ENCODE measurements at places on chromosomes 2 and 18.
A peak's percentile ranks its signal among the peaks of the same experiment; 100 is the strongest.

DNA sequence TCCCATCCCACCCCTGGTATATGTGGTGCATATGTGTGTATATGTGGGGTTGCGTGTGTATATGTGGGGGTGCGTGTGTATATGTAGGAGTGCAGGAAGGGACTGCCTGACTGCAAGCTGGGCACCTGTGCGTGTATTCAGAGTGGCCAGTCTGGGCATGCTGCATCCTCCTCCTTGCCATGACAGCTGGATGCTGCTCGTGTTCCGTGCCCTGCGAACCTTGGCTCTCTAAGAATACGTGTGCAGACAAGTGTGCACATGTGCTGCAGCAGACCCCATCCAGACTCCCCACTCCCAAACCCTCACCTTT lies 222.1 kb downstream of the CELF4 start:
- DNase-seq, result no peak

DNA sequence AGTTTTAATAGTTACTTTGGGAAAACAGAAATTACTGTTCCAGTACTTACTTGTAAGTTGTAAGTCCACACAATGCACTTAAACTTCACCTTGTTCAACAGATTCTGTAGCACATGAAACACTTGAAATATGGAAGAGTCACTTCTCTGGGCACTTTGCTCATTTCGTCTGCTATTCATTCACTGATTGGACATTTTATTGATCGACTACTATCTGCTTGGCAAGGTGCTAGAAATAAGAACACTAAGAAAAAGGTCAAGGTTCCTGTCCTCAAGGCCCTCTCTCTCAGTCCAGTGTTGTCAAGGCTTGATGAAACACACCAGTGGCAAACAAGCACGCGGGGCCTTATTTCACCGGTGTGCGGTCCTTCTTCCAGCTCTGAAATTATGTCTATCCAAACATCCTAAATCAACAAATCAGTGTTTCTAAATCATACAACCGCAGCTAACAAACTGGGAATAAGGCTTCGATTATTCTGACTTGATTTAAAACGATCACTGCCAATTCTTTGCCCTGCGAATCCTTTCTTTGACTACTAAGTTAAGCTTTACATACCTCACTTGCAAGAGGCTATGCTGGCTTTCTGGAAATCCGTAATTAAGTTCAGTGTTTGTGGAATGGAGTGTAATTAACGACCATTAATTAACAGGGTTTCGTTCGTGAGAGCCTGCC lies 780 bp upstream of the ITGAV start:
- DNase-seq, result peak; percentile 25

DNA sequence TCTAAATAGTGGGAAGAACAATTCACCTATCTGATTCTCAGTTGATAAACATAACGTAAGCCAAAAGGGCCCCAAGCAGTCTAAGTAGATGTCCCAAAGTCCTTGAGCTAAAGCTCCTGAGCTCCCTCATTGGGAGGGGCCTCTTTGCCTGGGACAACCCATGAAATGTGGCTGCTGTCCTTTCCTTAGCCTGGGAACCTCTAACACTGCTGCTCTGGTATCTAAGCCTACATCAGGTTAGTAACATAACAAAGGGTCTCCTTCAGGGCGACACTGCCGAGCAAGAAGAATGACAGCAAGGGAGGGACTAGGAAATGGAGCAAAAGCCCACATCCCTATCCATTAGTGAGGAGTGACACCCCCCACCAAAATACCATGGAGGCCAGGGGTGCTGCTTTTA lies 98.3 kb downstream of the MAPRE2 start:
- no peak for DNase-seq

GRCh38 chr18:26085056-26085455 lies 5.4 kb downstream of the SS18 start:
- DNase-seq, result no peak

- DNase-seq, result no peak
These were observed 16.2 kb upstream of the STEAP3 start for GRCh38 chr2:119207447-119207846.

DNA sequence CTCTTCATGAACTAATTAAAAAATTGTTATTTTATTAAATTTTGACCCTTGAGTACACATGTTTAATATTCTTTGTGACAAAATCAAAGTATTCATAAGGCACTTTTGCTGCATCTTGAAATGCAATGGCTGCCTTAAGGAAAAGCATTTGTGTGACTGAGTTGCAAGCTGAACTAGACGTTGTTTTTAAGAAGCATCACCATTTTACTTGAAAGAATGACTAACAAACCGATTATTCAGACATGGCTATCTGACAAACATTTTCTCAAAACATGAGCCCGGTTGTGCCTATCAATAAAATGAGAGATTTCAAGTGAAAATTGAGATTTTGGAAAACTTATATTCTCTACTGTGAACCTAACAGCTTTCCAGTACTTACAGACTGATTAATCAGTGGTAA lies 2.8 kb downstream of the GCFC2 start:
- no peak for DNase-seq

DNA sequence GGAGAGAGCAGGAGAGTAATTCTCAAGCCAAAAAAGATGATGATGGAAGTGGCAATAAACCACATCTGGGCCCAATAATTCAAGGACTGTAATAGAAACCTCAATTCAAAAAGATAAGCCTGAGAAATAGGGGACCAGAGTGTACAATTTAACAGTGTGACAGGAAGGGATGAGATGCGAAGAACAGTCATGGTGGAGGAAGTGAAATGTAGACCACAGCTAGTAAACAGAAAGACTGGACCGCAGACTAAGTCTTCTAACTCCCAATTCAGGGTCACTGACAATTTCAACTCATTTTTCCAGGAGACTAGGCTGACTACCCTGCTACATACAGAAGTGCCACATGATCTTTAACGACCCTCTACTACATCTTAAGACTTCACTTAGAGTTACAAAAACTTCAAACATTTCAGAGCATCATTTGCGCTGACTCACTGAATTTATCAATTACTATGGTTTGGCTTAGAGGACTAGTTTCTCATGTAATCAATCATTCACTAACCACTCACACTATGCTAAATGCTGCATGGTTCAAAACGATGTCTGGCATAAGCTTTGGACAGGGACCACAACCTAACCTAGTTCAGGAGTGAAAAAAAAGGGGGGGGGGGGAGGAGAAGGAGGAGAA lies 9.0 kb downstream of the CUL3 start:
- DNase-seq, result no peak

DNA sequence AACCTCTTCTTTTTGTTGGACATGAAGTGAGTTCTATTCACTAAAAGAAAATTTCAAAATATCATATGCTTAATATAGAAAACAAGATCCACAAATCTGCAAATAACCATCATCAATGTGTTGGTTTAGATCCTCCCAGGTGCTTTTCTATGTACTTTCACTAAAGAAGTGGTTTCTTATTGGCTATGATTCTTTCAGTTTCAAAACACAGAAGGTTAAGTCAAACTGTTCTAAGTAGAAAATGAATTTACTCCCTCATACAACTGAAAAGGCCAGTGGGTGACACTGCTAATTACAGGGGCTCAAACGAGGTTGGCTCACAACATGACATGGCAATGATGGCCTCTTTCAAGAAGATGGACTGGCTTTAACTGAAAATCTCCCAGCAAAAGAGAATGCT lies 111.7 kb downstream of the GALR1 start:
- DNase-seq, result no peak

DNA sequence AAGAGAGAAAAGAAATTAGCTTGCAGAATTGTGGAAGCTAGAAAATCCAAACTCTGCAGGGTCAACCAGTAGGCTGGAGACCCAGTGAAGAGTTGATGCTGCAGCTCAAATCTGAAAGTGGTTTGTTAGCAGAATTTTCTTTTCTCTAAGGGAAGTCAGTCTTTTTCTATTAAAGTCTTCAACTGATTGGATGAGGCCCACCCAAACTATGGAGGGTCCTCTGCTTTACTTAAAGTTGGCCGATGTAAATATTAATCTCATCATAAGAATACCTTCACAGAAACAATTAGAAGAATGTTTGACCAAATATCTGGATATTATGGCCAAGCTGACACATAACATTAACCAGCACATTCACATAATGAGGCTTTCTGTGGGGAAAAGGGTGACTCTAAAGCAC lies 73.7 kb downstream of the FTCDNL1 start:
- no peak for DNase-seq

DNA sequence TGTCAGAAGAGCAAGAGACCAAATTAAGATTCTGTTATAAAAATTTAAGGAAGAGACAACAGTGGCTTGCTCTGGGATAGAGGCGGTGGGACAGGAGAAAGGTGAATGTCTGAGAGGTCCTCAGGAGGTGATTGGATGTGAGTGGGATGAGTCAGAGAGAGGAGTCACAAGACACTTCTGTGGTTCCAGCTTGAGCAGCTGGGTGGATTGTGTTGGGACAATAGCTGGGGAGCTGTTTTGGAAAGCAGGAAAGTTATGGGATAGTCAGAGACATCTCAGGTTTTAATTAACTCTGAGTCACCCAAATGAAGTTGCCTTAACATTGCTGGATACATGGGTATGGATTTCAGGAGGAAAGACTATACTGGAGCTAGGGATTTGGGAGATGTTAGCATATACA lies 218.0 kb upstream of the TRIB2 start:
- DNase-seq, result no peak

DNA sequence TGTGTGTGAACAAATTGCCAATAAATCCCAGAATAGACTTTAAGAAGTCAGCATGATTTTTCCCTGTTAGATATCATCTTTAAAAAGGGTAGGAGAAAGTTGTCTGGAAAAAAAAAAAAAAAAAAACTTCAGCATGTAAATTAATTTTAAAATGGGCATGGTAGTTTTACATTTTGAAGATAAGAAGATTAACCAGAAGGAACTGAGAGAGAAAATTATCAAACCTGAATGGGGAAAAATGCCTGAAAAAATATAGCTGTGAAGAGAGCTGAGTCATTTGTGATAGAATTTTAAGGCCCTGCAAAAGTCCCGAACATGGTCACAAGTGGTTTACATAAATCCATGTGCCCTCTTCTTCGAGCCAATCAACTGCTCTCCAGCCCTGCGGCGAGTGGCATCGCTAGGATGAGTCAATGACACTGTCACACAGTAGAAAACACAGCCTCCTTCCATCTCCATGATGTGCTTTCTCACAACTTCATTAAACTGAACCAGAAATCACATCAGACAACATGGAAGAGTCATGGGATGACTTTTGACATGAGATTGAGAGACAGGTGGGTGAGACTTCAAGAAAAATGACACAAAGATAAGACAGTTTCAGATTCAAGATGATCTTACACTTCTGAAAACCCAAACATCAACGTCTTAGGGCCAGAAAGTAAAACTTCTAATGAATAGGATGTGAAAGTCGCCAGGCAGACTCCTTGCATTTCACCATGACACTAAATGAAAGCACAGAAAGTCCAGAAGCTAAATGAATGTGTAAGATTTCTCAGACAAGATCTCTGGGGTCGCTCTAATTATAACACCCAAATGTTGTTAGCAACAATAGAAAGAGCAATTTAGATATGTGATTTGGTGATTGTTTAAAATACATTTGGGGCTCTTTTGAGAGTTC lies 273.0 kb upstream of the ID2 start:
- DNase-seq, result peak; percentile 21

GRCh38 chr2:152115952-152116351 lies 17.1 kb upstream of the CACNB4 start:
- no peak for DNase-seq

DNA sequence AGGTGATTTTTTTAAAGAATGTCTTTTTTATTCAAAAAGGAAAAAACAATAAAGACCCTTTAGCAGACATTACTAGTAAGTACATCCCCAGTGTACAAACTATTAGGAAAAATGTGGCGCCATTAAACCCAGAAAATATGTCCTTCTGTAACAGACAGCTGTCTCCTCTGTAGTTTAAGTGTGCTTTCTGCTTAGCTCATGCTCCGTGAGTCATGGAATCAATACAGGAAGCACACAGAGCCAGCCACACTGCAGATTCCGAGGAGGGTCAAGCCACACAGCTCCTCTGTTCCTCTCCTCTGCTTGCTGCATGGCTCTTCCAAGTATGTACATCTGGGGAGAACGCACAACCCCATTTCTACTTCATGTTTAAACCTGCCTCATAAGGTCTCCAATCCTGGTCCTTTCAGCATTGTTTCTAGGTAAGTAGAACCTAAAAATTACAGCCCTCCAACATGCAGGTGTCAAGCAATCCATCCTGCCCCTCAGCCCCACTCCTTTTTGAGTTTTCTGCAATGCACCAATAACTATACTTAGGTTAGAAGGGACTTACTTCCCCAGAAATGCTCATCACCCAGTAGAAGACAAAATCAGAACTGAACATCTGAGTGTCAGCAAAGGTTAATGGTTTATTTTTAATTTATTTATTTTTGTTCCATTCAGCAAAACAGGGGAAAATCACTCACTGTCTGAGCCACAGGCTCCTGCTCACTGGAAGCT lies 37.5 kb downstream of the ACVR1 start:
- no peak for DNase-seq

- no peak for DNase-seq
These were observed 67.4 kb upstream of the PNPT1 start for GRCh38 chr2:55761024-55761423.

DNA sequence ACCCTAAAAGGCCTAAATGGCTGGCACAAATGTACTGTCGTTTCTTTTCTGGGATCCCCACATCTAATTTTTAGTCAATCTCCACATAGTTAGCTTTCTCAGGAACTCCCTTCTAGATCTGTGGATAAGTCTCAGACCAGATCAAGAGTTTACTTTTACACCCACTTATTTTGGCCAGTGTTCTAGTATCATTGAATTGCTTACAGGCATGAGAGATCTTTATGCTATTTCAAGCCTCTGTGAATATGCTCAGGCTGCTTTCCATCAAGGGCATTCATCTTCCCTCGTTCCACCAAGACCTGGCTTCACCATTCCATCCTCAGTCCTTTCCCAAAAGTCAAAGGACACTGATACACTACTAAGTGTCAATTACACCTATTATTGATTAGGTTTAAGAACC lies 27.8 kb upstream of the SCN1A start:
- DNase-seq, result no peak

- no peak for DNase-seq
These were observed 85.2 kb downstream of the MDH1 start for GRCh38 chr2:63673865-63674533.

DNA sequence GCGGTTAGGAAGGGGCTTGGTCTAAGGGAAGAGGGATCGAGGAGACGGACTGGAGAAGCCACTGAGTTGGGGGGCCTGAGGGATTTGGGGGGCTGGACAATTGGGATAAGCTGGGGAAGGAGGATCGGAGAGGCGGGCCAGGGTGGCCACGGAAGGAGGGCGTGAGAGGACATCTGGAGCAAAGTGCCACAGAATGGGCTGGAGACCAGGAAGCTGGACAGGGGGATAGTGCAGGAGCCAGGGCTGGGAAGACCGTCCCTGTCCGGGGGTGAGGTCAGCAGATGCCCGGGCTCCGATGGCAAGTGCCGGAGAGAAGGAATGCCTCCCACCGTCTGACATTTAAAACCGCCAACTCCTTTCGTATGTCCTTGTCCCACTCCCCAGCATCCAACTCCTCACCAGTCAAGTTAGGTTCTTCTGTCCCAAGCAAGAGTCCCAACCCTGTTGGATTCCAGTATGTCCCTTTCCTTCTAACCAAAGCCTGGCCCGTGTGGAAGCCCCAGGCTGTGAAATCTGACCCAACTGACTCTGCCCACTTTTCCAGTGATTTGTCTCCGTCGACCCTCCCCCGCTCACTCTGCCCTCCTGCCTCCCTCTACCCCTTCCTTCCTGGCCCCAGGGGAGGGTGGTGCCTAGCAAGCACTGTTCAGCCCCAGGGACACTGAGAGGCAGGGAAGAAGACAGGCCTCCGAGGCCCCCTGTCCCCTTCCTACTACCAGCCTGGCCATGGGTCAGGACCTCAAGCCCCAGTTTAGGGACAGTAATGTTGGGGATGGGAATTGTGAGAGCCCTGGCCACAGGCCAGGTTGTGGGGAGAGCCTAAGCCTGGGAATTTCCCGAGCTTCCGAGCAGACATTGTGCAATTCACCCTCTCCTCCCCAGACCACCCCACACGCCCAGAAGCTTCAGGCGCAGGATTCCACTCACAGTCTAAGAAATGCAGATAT lies 31.5 kb upstream of the TMBIM1 start:
- DNase-seq, result no peak
